Diencephalon (tissue), 1 donor: ENCODE measurements at places on chromosomes 7 and 10. TPM values are rescaled to one million over a fixed set of nuclear protein-coding genes. Genes with fewer than 3 reads are reported as not detected.

Gene PRPS1L1
- total RNA-seq = not detected

Gene LIPK
- total RNA-seq = not detected

Gene TMEM236
- total RNA-seq = 0.23 TPM

Gene HKDC1
- 2.1 TPM for total RNA-seq

Gene C1GALT1
- total RNA-seq = 27.7 TPM

Gene TMEM106B
- 75.9 TPM for total RNA-seq

Gene TRIM73
- total RNA-seq = 4.4 TPM
